ENCODE measurements at places on chromosomes 1 and 21.

- no peak for DNase-seq
Observed at GRCh38 chr21:44751799-44752636, 40.6 kb upstream of the TSPEAR start.

- DNase-seq = peak; percentile 20
Observed at GRCh38 chr1:109985247-109986053, 885 bp downstream of the AHCYL1 start.

- no peak for DNase-seq
Observed at GRCh38 chr1:23848673-23849616, 19.1 kb downstream of the FUCA1 start.

DNA sequence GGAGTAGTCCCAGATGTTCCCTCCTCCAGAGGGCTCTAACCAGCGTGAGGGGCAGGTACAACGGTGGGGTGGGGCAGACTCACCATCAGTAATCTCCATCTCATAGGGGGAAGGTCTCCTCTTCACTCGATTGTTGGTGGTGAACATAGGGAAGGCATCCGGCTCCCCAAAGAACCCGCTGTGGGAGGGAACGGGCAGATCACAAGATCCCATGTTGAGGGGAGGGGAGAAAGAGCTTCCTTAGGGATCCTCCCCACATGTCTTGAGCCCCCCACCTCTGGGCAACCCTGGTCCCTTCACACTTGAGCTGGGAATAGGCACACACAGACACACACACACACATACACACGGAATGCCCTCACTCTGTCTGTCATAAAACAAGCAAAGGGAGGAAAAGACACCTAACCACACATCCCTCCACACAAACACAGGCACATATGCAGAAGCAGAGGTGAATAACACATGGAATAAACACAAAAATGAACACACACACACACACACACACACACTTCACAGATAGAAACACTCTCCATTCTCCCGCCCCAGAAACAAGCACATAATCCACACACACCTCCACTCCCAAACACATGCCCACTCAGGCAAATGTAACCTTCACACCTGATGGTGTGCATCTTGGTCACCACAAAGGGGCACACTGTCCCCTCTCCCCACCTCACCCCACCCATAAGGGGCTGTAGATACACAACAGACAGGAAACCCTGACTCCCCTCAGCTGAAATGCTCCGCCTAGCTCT lies 7.9 kb downstream of the TAL1 start:
- no peak for DNase-seq

DNA sequence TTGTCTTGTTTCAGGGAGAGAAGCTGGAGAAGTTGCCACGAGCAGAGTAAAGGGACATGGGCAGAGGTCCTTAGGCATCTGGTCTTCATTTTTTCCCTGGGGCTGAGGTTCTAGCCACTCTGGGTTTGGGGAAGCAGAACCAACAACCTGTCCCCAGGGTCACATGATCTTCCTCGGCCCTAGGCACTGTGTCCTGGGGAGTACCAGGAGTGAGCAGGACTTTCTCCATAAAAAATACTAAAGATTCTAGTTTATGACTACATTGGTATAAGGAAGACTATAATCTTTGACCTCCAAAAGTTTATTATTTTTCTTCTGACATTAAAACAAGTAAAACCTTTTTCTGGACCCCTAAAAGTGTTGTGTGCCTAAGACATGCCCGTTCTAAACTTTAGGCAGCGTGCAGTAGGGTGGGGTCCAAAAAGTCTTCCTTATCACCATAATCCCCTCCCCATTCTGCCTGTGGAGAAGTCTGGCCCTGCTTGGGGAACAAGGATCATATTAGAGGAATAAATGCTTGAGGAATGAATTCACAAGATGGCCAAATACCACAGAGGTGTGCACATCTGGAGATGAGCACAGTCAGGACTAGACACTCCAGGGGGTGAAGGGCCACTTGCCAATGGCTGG lies 19.3 kb upstream of the IGSF3 start:
- DNase-seq = no peak

DNA sequence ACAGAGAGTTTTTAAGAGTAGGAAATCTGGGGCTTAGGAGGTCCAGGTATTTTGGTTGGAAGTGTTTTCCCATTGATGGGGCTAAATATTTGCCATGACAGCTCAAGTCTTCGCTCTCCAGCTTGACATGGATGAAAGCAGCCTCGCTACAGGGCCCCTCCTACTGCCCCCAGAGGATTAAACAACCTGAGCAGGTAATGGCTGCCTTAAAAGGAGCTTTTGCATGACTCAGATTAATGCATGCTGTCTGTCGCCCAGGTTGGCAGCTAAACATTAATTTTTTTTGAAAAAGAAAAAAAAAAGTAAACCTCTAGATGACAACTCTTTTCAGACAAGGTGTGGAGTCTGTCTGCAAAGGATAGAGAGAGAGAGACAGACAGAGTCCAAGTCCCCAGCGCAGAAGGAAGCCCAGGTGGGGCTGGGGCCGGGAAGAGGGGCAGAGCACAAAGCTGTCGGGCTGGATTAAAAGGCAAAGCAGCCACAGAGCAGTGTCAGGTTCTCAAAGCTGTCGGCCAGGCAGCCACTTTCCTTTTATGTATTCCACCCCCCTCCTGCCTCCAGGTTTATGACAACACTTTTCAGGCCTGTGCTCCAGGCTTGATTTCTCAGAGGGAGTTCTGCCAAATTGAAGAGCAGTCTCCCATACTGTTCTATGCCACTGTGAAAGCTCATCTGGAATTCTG lies 127.9 kb downstream of the CLIC6 start:
- DNase-seq = no peak

- peak; percentile 27 for DNase-seq
Observed at GRCh38 chr1:25112400-25112799, 119.9 kb downstream of the SYF2 start.

GRCh38 chr21:26710155-26710554 lies 135.1 kb downstream of the ADAMTS1 start:
- DNase-seq = no peak

DNA sequence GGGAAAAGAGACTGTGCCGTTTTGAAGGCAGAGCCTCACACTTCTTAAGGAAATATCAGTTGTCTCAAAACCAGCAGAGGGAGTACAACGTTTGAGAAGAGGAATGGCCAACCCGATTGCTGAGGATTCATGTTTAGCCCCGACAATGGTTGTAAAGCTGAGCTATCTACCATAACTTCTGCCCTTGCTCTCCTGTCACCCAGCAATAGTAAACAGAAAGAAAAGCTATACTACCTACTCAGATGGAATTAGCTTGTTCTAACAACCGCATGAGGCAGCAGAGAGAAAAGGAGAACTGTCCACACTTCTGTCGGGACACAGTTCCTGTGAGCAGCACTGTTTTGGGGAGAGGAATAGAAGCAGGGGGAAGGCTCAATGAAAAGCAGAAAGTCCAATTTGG lies 91.2 kb downstream of the SLC45A1 start:
- peak; percentile 59 for DNase-seq

DNA sequence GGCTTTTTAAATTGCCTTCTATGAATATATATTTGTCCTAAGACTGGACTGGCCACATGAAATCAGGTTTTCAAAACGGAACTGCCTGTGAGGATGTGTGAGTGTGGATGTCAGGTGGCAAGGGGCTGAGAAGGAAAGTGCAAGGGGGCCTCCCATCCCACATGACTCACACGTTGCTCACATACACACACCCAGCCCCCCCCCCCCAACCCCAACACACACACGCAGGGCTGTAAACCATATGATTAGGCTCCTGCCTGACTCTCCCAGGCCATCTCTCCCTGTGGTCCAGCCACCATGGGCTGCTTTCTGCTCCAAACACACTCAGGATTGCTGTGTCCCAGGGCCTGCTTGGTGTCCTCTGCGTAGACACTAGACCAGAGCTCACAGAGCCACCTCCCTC lies 22.4 kb downstream of the DEGS1 start:
- DNase-seq = peak; percentile 74

GRCh38 chr1:78651241-78651640 lies 1.6 kb downstream of the IFI44 start:
- peak; percentile 36 for DNase-seq

DNA sequence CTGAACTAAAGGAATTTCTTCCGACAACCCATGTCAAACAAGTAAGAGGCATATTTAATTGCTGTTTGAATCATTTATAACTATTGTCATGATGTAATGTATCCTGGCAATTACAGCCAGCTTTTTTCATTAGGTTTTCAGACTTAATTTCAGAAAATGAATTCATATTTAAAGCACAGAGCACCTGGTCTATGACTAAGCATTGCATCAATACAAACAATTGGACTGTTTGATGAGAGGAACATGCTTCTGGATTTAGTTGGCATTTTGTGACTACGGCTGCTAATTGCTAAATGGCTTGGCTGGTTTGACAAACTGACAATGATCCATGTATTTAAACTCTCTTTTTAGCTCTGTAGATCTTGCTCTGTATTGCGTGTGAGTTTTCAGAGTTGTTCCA lies 853.4 kb downstream of the NCAM2 start:
- DNase-seq = no peak

Data from inflammatory macrophage treated with lipopolysaccharide for 4 hours (primary cell).